ENCODE measurements at places on chromosomes 1 and 21.

DNA sequence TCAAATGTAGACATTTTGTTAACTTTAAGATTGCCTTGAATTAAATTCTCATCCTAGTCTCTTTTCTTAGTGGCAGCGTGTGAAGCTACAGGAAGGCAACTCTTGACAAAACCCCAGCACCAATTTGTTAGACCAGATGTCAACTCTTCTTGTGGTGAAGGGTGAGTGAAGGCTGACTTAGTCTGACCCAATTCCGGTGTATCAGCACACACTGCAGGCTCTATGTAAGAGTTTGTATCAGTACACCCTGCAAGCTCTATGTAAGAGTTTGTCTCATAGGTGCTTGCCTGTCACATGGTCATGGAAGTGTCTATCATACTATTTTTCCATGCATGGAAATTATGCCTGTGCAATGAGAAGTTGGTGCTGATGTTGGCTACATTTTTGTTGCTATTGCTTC is 16.8 kb downstream of the CR2 start:
- DNase-seq: no peak

GRCh38 chr1:53470155-53470554 is 11.0 kb downstream of the DMRTB1 start:
- DNase-seq: peak; percentile 85

DNA sequence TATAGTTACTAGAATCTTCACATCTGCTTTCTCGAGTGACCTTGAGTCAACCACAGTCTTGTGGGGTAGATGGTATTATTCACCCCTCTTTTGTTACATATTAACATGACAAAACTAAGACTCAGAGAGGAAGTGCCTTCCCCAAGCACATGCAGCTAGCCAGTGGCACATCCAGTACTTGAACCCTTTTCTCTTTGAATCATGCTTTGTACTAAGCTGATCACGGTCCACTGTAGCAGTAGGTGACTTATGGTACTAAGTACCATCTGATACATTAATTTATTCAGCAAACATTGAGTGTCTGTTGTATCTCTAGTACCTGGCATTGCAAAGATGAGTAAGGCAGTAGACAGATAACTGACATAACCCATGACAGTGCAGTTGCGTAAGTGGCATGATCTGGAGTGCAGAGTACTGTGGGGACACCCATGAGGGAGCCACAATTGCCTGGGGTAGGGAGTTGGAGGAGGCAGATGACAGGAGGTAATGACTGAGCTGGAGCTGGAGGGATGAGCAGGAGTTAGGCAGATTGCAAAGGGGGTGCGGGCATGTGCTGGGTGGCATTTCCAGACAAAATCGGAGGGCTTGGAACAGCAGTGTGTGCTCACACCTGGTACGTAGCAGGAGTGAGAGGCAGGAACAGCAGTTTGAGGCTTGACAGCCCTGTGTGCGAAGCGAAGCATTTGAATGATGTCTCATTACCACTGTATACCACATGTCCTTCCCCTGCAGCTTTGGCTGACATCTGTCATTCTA is 29.8 kb downstream of the UCK2 start:
- no peak for DNase-seq

DNA sequence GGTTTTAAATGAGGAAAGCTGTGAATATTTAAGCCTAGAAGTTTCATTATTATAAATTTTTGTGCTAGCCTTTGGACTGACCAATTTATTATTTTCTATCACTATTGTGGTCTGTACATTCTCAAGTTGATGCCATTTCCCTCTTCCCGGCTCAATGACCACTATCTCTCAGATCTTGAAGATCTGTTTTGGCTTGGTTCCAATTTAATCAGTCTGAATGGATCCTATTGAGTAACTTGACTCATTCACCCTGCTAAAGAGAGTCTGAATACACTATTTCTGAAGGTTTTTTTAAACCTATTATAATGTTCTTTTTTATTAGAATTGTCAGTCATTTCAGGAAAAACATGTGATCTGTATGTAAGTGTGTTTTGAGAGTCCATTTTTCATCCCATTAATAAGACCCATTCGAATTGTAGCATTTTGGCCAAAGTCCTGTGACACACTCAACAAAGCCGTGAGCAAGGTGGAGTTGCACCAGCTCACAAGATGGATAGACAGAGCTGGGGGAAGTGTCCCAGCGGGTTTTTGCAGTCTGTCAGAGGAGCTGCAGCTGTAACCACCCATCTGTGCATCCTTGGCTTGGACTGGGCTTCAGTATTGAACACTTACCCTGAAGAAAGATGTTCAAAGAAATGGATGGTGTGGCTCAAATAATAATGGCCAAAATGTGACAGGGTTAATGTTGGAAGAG is 145.6 kb downstream of the NFIA start:
- no peak for DNase-seq

DNA sequence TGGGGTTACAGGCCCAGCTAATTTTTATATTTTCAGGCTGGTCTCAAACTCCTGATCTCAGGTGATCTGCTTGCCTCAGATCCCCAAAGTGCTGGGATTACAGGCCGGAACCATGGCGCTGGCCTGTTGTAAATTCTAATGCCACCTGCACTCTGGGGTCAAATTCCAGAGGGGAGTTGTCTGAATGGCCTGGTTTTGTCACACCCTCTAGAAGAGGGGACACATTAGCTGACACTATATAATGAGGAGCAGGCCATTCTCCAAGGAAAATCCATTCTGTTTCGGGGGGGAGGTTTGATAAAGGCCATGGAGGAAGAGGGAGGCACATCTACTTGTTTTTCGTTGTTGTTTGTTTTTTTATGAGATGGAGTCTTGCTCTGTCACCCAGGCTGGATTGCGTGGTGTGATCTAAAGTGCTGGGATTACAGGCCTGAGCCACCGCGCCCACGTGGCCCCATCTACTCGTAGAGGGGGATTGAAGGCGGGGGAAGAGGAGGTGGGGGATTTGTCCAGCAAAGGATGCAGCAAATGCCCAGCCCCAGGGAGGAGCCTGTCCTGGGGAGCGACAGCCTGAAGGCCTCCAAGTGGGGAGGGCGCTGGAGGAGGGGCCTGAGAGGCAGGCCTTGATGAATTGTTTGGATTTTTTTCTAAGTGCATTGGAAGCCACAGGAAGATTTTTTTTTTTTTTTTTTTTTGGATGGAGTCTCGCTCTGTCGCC is 78.4 kb upstream of the SLC45A1 start:
- peak; percentile 51 for DNase-seq

DNA sequence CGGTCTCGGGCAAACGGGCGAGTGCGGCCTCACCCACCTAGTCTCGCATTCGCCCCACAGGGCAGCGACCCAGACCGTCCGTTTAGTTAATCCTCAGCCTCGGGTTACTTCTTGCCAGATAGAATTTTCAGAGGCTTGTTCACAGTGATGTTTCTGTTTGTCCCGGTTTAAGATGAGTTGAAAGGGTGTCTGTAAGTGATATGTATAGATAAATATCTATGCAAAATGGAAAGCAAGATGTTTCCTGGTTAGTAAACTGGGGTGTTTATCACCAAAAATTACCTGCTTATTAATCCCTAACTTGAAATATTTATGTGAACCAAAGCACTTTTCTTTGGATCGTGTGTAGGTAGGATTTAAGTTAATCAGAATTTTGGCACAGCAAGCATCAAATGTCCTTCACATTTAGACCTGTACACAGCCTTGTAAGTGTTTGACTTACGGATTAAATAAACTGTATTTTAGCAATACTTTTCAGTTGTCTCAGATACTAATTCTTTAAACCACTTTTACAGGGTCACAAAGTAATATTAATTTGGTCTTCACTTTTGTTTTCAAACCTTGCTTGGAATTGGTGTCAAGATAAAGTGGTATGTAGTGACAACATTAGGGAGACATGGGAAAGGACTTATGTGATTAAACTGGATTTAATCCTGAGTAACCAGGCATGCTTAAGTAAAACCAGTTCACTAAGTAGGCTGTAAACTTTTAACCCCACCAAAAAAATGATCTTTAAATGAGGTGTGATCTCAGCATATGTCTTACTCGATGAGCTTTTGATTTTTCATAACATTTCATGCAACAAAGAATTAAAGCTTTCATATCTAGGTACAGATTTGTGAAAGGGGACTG is 914 bp downstream of the ZNF326 start:
- DNase-seq: peak; percentile 69

DNA sequence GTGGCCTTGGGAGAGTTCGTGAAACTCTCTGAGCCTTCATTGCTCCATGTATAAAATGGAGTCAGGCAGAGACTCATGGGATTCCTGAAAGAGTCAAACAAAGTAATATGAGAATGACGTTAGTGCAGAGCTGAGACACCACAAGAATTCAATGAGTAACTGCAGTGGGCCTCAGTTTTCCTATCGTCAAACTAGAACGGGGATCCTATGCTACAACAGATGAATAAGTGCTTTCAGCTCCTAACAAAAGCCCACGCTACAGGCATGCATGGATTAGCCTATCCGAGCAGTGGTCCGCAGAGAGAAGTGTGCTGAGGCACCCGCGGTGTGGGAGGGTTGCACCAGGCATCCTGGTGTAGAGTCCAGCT is 124.7 kb downstream of the SYF2 start:
- DNase-seq: no peak

GRCh38 chr1:179817789-179818188 is 59.8 kb downstream of the TOR1AIP2 start:
- peak; percentile 31 for DNase-seq

DNA sequence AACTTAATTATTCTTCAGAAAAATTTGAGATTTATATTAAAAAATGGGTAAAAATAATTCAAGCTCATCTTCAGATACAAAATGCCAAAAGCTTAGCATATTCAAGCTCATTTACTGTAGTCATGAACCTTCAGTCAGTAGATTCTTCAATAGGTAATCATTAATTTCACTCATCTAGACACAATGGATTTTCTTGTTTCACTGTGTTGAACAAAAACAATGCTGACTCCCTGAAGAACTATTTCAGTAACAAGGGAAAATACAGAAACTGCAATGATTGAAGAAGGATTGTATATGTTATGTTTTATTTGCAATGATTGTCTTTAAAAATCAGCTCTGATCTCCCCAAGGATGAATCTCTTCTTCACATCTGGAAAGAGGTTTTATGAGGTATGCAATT is 9.2 kb upstream of the HOOK1 start:
- DNase-seq: no peak

- DNase-seq: no peak
These were observed 32.0 kb upstream of the OTUD3 start for GRCh38 chr1:19850214-19850613.

- DNase-seq: no peak
These were observed 38.8 kb downstream of the CFAP74 start for GRCh38 chr1:1964811-1965210.

DNA sequence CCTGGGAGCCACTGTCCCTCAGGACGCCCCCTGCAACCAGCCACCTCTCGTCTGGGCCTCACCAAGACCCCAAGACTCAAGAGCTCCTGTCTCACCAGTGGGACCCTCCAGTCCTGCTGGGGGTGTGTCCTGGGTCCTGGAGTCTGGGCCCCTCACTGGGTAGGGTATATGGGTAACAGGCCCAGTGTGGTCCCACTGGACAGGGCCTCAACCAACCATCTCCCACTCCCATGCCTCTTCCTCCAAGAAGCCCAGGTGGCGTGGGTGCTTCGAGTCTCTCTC is 725 bp upstream of the VWA1 start:
- DNase-seq: no peak

GRCh38 chr1:182633657-182634281 is 29.6 kb upstream of the RGS16 start:
- DNase-seq: no peak

DNA sequence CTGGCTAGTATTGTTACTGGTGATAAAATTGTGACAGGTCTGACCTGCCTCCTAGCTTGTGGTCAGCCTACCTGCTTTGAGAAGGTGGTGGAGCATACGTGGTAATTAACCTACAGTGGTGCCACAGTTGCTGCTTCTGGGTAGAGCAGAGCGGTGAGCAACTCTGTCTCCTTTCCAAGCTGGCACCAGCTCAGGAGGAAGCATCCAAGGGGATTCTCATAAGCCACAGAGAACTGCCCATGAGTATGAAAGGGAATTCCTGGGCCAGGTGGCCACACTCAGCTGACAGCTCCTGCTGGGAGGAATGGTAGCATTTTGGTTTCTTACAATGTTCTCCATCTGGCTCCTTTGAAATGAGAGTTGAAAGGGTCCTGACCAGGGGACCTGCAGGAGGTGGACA is 39.4 kb downstream of the ATP2B4 start:
- DNase-seq: no peak

DNA sequence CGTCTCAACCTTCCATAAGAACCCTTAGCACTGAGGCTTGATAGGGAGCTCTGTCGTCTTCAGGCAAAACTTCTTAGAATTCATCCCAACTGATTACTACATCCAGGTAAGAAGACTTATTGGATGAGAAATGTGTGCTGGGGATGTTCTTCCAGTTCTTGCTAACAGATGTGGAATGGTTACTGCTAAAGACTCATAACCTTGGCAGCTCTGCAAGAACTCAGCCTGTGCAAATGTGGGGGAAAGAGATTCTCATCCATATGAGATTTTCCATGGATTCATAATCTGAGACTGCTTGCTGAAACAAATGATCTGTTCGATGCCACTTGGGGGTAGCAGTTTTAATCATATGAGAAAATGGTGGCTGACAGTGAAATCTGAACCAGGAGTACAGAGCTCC is 48.2 kb downstream of the NTPCR start:
- no peak for DNase-seq

DNA sequence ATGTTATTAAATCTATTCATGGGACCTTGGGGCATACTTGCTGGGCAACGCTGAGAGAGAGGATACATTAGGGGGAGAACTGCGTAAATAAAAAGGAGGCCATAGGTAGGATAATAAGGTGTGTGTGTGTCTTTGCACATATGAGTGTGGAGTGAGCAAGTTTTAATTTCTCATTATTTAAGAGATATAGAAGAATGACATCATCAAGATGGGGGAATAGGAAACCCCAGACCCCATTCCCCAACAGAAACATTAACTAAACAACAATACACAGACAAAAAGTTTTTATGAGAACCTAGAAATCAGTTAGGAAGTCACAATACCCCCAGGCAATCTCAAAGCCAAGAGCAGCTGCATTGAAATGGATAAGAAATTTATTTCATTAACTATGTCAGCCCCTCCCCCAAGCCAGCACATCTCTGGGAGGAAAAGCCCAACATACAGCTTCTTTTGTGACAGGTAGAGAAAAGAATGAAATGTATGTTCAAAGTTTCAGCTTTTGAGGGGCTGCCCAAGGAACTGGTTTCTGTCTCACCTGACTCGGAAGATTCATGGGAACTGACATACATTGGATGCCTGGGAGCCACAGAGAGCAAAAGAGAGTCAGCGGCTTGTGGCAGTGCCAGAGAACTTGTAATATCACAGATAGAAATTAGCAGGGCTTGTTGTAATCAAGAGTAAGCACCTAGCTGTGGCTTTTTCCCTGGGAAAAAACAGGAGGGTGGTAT is 234.3 kb upstream of the NFIA start:
- no peak for DNase-seq

DNA sequence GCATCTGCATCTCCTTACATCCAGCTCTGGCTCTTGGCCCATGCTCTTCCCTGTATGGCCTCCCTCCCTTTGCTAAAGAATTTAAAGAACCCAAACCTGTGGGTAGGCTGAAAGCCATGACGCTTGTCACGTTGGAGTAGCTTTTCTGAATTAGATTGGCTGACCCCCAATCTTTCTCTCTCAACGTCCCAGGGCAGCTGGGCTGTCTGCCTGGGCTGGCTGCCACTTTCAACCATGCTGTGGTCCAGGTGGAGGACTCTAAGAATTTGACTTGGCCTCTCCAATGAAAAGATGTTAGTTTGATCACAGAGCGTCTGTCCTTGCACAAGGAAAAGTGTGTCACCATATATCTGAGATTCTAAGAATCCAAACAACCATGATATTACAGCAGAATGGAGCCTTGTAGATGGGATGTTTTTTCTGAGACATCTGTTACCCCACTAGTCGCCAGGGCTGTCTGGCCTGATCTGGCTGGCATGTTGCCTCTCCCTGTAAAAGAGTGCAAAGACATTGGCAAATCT is 6.5 kb upstream of the IGSF3 start:
- DNase-seq: no peak

GRCh38 chr1:9904596-9904995 is 5.5 kb downstream of the CTNNBIP1 start:
- DNase-seq: no peak
